ENCODE measurements at places on chromosomes 2 and 18. TPM values are rescaled to one million over a fixed set of nuclear protein-coding genes. Genes with fewer than 3 reads are reported as not detected.

The ACKR3 gene
- total RNA-seq = 44.9 TPM

The ARHGEF4 gene
- total RNA-seq = 4.8 TPM

The KIF1A gene
- total RNA-seq = not detected

The FLACC1 gene
- 0.74 TPM for total RNA-seq

The RAB10 gene
- total RNA-seq = 96.7 TPM

The TNFAIP6 gene
- total RNA-seq = 104 TPM
